ENCODE measurements at places on chromosomes 11 and 22. TPM values are rescaled to one million over a fixed set of nuclear protein-coding genes. Genes with fewer than 3 reads are reported as not detected.

GRCh38 chr11:15867871-15868270, 488.5 kb downstream of the SOX6 start:
- H3K27me3 ChIP-seq, result no peaks in the 10 kb centered on the region
- DNase-seq, result no peak
- no peaks in the 10 kb centered on the region for H3K36me3 ChIP-seq
- no peaks in the 10 kb centered on the region for H3K4me1 ChIP-seq
- no peak overlapping the region for H3K4me3 ChIP-seq

DNA sequence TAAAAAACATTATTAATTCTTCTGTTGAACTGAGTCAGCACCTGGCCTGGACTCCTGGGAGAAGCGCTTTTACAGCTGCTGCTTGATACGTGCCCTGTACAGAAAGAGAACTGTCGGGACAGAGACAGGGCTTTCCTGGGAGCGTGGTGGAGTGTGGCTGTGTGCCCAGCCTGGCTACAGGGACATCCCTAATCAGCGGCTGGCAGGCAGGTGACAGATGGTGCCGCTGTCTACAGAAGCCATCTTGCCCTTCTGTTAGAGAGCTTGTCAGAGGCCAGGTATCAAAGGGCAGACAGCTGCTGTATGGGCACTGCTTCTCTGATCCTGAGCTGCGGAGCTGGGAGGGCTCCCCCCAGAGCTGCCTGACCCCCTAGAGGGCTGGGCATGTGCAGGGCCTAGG, 361.8 kb downstream of the TENM4 start:
- H3K36me3 ChIP-seq, result no peaks in the 10 kb centered on the region
- no peak overlapping the region for H3K4me3 ChIP-seq
- H3K27me3 ChIP-seq, result no peaks in the 10 kb centered on the region
- H3K27ac ChIP-seq, result no peak overlapping the region

The MAPK12 gene
- 2.9 TPM for total RNA-seq

The FAM181B gene
- total RNA-seq, result not detected

DNA sequence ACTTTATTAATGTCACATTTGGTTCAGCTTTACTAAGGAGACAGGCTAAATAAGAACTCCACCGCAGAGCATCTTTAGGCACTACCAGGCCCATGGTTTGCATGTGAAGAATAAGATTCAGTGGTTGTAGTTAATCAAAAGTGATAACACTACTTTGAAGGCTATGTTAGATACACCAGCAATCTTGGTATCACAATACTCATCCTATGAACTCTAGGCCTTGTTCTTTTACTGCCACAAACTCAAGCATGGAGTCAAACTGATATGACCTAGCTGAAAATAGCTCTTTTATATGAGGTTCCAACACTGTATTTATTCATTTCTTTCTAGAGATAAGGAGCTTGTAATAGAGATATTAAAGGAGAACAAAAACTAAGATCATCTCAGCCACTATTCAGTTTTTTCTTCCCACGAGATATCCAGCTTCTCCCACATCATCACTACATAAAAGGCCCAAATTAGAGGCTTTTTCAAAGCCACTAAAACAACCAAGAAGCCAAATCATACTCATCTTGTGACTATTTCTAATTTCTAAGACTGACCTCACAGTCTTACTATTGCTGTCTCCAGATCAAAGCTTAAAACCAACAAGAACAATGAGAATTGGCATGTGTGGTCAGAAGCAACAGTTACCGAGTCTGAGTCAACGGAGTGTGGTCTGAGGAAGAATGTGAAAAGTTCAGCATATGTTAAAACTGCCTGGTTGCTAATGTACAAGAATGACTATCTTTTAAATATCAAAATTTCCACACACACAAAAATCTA, 25.1 kb upstream of the GUCY1A2 start:
- H3K4me3 ChIP-seq, result no peak overlapping the region
- H3K27ac ChIP-seq, result no peak overlapping the region
- no peaks in the 10 kb centered on the region for H3K36me3 ChIP-seq

- no peak overlapping the region for H3K27ac ChIP-seq
- no peak for DNase-seq
- no peaks in the 10 kb centered on the region for H3K36me3 ChIP-seq
- no peak overlapping the region for H3K4me3 ChIP-seq
- H3K27me3 ChIP-seq, result no peaks in the 10 kb centered on the region
Observed at GRCh38 chr11:131677828-131678470, 307.5 kb downstream of the NTM start.

The TIGD3 gene
- 0.79 TPM for total RNA-seq

The OR2AG1 gene
- total RNA-seq, result not detected

The WNT11 gene
- total RNA-seq, result not detected

The B3GAT1 gene
- total RNA-seq, result 1.6 TPM
